ENCODE measurements at places on chromosomes 2 and 18. TPM values are rescaled to one million over a fixed set of nuclear protein-coding genes. Genes with fewer than 3 reads are reported as not detected.

CNGA3 gene
- not detected for total RNA-seq

COL4A4 gene
- total RNA-seq = 0.24 TPM

AGXT gene
- total RNA-seq = not detected

UGT1A4 gene
- total RNA-seq = 0.80 TPM

SLC4A5 gene
- 0.56 TPM for total RNA-seq

ALPI gene
- total RNA-seq = not detected

UGT1A3 gene
- total RNA-seq = 0.28 TPM
